ENCODE measurements at places on chromosomes 1 and 21. TPM values are rescaled to one million over a fixed set of nuclear protein-coding genes. Genes with fewer than 3 reads are reported as not detected.
A peak's percentile ranks its signal among the peaks of the same experiment; 100 is the strongest.

TSEN15 gene
- total RNA-seq: 52.4 TPM

ZSWIM5 gene
- under 0.01 TPM for total RNA-seq

IGSF21 gene
- not detected for total RNA-seq

PLEKHM2 gene
- total RNA-seq: 60.6 TPM

CENPF gene
- 0.53 TPM for total RNA-seq

HENMT1 gene
- total RNA-seq: 1.1 TPM

DTL gene
- total RNA-seq: 0.26 TPM

BARHL2 gene
- not detected for total RNA-seq

DNA sequence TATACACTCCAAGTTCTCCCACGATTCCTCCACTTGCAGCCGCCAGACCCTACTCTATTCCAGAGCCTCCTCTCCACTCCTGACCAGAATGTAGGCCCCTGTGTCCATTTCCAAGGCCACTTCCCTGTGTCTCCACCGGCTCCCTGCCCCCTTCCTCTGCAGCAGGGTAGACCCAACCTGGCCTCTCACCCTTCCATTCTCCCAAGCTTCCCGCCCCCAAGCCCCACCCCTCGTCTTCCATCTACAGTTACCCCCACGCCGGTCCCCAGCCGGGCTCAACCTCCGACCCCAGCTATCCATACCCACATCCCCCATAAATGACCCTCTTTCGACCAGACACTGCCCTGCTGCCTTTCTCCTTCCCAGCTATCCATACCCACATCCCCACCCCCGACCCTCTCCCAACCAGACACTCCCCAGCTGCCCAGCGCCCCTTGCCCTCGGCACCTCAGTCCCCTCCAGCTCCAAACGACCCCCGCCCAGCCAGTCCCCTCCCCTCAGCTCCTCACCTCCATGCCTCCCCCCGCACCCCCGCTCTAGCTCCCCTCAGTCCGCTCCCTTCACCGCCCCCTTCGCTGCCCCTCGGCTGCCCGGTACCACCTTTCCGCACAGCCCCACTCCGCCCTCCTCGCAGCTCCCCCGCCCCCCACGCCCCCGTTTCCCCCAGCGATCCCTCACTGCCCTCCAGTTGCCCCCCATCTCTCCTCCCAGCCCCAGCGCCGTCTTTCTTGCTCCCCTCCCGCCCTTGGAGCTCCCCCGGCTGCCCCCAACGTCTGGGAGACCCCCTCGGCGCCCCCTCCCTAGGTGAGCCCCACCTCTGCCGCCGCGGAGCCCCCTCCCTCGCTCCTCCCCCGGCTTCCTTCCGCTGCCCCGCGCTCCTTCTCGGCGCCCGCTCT is 670 bp downstream of the RAB3B start:
- no peak for DNase-seq

GRCh38 chr1:18707696-18708257 is 77.1 kb downstream of the PAX7 start:
- DNase-seq: no peak

- DNase-seq: peak; percentile 47
These were observed 894.0 kb downstream of the KCNT2 start for GRCh38 chr1:195714248-195714647.

- no peak for DNase-seq
These were observed 30.1 kb downstream of the EDN2 start for GRCh38 chr1:41454406-41454805.

GRCh38 chr1:62012836-62013235 is 181.8 kb upstream of the L1TD1 start:
- DNase-seq: no peak

- DNase-seq: peak; percentile 72
These were observed 63.6 kb downstream of the GADD45A start for GRCh38 chr1:67748630-67749029.

DNA sequence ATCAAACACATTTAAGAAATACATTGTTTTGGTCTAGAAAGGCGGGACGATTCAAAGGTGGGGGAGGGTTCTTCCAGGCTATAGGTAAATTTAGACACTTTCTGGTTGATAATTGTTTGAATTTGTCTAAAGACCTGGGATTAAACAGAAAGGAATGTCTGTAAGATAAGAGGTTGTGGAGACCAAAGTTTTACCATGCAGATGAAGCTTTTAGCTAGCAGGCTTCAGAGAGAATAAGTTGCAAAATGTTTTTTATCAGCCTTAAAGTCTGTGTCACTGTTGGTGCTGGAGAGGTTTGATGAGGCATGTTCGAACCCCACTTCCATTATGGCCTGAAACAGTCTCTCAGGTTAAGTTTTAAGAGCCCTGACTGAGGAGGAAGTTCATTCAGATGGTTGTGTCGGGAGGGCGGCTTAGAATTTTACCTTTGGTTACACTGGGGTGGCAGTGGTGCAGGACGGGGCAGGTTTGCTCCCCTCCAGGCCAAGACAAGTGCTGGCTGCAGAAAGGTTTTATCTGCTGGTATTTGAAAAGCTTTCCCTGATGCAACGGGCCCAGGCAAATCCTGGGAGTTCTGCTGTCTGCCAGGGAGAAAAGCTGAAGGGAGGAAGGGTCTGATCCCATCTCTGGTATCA is 16.0 kb upstream of the SLC2A5 start:
- DNase-seq: peak; percentile 44

GRCh38 chr1:47575855-47576757 is 138.3 kb downstream of the FOXD2 start:
- no peak for DNase-seq

GRCh38 chr1:80892539-80892938 is 908.2 kb upstream of the ADGRL2 start:
- no peak for DNase-seq

GRCh38 chr1:20089328-20090077 is 19.5 kb downstream of the PLA2G5 start:
- peak; percentile 5 for DNase-seq

DNA sequence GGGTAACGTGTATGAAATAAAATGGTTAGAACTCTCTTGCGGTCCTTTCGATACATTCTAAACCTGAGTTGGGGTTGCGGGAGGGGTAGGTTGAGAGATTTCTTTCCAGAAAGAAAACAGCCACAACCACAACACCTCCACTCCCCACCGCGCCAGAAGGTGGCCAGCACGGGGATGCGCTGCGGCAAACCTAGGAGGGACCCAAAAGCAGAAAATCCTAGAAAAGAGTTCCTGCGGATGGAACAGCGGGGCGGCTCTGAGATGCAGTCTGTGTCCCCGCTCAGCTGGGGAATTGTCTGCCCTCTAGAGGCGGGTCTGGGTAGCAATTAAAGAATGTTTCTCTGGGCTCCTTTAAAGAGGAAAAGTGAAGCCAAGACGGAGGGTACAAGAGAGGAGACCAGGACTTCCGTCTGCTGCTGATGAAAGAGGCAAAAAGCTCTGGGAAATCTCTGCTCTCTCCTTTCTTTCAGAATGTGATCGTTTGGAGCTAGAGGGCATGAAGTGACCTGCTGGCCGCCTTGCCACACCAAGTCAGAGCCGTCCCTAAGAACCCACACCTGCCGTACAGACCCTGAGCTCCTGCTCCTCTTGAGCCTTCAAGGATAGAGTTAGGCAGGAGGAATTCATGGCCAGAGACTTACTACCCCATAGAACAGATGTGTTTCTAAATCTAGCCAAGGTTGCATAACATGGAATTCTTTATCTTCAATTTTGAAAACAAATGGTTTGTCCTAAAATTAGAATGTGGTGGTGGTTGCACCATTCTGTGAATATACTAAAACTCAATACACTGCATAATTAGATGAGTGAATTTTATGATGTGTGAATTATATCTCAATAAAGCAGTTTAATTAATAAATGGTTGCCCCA is 46.5 kb upstream of the COA6 start:
- peak; percentile 34 for DNase-seq

DNA sequence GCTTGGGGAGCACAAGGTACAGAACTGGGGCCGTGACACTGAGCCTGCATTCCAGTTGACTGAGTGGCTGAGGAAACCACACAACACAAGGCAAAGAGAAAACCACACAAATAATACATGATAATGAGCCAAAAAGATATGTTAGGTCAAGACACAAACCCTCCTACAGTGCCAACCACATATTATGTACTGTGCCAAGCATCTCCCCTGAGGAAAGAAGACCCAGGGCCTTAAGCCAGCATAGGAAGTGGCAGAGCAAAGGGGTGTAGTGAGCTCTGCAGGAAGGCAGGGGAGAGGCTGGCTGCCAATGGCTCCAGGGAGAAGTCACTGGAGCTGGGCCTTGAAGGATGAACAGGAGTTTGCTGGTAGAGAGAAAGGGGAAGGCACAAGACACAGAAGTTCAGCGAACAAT is 28.2 kb downstream of the CTNNBIP1 start:
- DNase-seq: peak; percentile 79

GRCh38 chr21:16004086-16004485 is 274.3 kb downstream of the USP25 start:
- DNase-seq: no peak

GRCh38 chr1:182301026-182301436 is 90.6 kb downstream of the GLUL start:
- DNase-seq: no peak

GRCh38 chr1:39508266-39508665 is 16.8 kb downstream of the BMP8A start:
- DNase-seq: no peak

GRCh38 chr1:203476216-203476814 is 709 bp downstream of the PRELP start:
- DNase-seq: no peak

- DNase-seq: peak; percentile 82
These were observed 13.4 kb downstream of the RNASEL start for GRCh38 chr1:182575540-182576149.

GRCh38 chr1:115239426-115239825 is 98.6 kb downstream of the NGF start:
- no peak for DNase-seq

GRCh38 chr1:187443939-187444338 is 615.2 kb downstream of the PLA2G4A start:
- DNase-seq: no peak
